ENCODE measurements at places on chromosomes 3 and 15. TPM values are rescaled to one million over a fixed set of nuclear protein-coding genes. Genes with fewer than 3 reads are reported as not detected.

The LEKR1 gene
- not detected for total RNA-seq

The NEK10 gene
- 0.84 TPM for total RNA-seq

The IGF2BP2 gene
- total RNA-seq, result 114 TPM

The DNAH12 gene
- total RNA-seq, result not detected

The CAMK2N2 gene
- total RNA-seq, result 16.9 TPM

DNA sequence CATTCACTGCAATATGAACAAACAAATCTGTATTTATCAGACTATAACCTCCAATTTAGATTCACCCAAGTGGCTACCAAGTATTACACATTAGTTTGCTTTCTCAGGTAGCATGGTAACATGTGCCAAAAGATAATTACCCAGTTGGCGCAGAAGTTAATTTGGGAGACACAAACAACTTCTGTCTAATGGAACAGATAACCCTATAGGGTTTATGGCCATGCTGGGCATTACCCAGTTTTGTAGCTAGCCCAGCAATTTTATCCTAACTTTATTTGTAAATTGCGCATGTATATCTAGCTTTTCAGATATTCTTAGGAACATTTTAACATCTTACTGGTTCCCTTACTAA is 780 bp downstream of the RPL22L1 start:
- no peak for DNase-seq

GRCh38 chr3:42148982-42149432 is 57.9 kb downstream of the TRAK1 start:
- peak; percentile 43 for DNase-seq

GRCh38 chr3:65638301-65638700 is 400.4 kb downstream of the MAGI1 start:
- no peak for DNase-seq

GRCh38 chr3:53274938-53275605 is 19.2 kb upstream of the TKT start:
- DNase-seq, result no peak

- no peak for DNase-seq
These were observed 371.5 kb upstream of the GOLIM4 start for GRCh38 chr3:168467115-168467714.

DNA sequence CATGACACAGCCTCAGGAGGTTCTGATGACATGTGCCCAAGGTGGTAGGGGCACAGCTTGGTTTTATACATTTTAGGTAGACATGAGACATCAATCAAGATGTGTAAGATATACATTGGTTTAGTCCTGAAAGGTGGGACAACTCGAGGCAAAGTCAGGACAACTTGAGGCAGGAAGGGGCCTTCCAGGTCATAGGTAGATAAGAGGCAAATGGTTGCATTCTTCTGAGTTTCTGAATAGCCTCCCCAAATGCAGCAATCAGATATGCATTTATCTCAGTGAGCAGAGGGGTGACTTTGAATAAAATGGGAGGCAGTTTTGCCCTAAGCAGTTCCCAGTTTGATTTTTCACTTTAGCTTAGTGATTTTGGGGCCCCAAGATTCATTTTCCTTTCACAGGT is 91.6 kb downstream of the CHCHD4 start:
- no peak for DNase-seq

- DNase-seq, result no peak
These were observed 157.1 kb upstream of the TMC3 start for GRCh38 chr15:81531109-81531592.

Measured in H1 (cell line).